ENCODE measurements at places on chromosomes 1 and 21.

- DNase-seq: no peak
These were observed at the start of gene ASTN1 for GRCh38 chr1:177164380-177165068. Gene ASTN1, minus strand, starts transcription at chr1:177164712. Its CDS starts 36 bp downstream, at chr1:177164676.

GRCh38 chr21:16169102-16169511 lies 439.3 kb downstream of the USP25 start:
- no peak for DNase-seq

DNA sequence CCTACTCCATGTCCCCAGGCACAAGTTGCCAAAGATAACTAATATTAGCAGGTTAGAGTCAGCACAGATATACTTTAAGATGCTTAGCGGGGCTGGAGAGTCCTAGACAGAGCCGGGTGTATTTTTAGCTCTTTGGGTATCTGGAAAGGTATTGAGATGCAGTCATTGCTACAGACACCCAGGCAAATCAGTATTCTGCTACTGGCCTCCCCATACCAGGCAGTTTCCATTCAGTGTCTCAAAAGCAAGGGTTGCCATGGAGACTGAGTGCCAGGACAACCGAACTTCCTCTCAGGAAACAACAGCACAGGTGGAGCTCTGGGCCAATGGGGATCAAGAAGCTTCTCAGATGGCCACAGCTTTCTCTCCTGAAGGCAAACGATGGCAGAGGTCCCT lies 45.3 kb downstream of the KCNC4 start:
- DNase-seq: no peak

GRCh38 chr1:4416189-4416588 lies 238.2 kb upstream of the AJAP1 start:
- DNase-seq: no peak

- no peak for DNase-seq
These were observed 7.1 kb downstream of the CHRNB2 start for GRCh38 chr1:154574716-154575115.

DNA sequence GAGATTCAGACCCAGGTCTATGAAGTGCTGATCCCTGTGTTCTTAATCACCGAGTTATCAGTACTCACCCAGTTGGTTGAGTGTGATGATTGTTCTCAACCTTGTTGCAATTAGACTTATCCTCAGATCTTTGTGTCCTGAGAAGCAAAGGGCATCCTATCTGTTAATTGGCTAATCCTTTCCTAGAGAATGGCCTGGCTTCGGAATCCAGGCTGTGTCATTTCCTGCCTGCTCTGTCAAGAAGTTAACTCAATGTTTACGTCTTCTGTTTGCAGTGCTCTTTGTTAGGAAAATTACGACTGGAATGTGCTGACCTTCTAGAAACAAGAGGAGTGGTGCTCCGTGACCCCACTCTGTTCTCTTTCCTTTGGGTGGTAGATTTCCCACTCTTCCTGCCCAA lies 14.7 kb downstream of the GAS5 start:
- DNase-seq: no peak

DNA sequence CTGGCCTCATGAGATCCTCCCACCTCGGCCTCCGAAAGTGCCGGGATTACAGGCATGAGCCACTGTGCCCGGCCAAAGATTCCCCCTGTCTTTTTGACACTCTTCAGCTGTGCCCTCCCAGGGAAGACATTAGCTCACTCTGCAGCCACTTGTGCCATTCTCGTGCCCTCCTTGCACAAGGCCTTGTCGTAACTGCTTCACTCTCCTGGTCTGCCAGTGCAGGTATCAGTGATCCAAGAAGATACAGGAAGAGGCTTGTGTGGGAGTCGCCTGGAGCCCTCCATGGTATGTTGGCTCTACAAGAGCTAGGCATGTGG lies 22.0 kb upstream of the WDR26 start:
- DNase-seq: no peak

- no peak for DNase-seq
These were observed 53.0 kb downstream of the VANGL1 start for GRCh38 chr1:115694805-115695204.

DNA sequence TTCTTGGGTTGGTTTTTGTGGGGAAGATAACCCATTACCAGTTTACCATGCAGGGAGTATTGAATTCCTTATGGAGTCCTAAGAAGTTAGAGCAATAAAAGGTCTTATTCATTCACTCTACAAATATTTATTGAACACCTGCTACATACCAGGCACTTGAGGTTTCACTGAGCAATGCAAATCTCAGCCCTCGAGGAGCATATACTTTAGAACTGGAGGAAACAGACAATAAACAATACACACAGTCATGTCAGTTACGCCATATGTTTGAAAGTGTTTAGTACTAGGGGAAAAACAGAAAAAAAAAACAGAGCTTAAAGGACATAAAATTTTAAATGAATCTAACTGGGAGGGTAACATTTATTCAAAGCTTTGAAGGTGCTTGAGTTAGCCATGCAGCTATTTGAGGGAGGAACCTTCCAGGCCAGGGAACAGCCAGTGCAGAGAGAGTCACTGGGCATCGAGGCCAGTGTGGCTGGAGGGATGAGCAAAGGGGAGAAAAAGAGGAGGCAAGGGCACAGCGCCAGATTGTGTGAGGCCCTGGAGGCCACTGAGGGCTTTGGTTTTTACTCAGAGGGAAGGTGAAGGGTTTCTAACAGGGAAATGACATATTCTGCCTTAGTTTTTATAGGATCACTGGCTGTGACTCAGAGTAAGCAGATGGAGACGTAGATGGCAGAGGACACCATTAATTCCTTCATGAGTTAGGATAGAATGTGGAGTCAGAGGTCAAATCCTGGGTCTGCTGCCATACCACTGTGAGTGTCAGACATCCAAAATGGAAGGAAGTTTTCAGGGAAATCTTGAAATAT lies 32.7 kb downstream of the C1orf21 start:
- no peak for DNase-seq

DNA sequence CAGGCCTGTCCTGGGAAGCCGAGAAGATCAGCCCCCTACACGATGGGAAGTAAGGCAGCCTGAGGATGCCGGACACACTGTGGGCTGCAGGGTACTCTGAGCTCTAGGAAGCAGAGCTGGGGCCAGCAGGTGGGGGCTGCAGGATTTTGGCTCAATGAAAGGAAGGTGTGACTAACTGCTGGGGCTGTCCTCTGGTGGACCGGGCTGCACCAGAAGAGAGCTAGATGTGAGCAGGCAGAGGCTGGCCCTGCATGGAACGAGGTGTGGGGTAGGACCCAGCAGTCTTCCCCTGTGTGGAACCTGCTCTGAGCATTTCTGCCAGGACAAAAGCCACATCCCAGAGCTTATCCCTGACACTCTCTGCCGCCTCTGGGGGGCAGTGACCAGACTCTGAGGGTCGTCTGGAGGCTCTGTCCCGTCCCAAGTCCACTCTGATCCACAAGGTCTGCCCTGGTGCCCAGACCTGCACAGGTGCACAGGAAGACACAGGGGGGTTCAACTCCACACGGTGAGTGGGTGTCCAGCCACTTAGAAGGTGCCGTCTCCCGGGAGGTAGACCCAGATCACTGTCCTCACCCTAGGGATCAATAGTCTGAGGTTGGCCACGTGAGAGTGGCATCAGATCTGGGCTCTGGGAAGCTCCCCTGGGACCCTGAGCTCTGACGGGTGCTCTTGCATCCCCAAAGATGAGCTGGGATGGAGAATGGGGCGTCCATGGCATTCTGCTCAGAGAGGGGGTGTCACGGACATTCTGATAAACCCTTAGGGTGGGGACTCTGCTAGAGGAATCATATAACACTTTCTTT lies 187.6 kb upstream of the VAMP3 start:
- no peak for DNase-seq

DNA sequence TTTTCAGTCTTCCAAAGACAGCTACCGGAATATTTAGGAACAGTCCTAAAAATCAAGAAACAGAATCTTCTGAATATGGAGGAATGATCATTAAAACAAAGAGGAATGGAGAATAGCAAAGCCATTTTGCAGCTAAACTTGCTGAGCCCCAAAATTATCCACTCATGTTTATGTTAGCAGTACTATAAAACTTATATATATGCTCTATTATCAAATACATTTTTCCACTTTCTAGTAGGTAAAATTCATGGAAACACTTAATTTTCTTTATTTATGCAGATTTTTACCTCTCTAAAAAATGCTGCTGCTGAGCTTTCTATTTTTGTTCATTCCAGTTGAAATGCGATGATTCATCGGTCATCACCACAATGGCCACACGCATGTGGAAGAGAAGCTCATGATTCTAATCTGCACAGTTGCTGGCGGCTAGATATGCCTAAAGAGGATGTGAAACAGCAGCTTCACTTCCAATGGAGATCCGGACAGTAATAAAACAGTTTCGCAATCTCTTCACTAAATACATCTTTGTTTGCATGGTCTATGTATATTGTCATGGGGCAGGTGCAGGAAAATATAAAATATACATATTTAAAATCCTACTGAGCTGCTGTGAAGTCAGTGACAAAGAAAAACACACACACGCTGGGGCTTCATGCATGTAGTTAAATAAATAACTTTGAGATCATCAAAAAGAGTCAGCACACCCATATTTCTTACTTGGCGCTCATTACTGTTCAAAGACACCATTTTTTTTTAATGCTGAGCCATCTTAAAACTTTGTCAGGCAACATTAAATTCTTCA lies 292.2 kb downstream of the SMYD3 start:
- DNase-seq: peak; percentile 70

- DNase-seq: no peak
These were observed 32.4 kb downstream of the AHDC1 start for GRCh38 chr1:27571439-27572018.

DNA sequence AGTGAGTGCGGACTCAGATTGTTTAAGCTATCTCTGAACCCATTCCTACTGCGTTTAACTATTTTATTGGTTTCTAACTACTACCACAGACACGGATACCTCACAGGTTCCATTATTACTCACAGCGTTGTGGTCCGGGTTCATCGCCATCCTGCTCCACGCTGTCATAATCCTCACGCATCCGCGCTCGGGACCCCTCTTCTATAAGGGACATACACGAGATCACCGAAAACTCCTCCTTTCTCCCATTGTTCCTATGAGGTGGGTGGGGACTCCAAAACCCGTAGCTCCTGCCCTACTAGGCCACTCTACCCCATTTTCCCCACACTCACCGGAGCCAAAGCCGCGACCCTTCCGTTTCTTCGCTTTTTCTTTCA lies 610 bp downstream of the RBM8A start:
- no peak for DNase-seq

- DNase-seq: no peak
These were observed 25.8 kb downstream of the EXOC8 start for GRCh38 chr1:231311720-231312431.

- DNase-seq: no peak
These were observed 1530.1 kb upstream of the TPTE start for GRCh38 chr21:8991088-8991907.
